ENCODE measurements at places on chromosomes 5 and 9.

DNA sequence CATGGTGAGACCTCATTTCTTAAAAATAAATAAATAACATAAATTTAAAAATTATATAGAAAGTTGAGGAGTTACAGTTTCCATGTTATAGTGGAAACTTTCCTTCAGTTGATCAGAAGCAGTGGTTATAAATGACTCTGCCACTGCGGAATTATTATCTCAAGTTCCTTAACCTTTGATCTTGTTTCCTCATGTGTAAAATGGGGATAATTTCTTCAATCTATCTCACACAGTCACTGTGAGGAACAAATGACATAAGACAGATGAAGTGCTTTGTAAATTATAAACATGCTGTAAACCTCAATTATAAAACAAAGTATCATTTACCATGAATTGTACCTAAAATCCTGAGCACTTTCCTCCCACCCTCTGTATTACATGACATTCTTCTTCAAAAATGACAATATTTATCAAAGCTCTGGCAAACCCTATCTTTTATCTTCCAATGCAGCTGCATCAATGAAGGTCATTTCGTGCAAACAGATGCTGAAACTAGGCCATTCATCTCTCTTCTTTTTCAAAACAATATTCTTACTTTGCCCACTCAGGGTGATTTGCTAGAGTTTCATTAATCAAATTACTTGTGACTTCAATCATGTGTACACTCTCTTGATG lies 46.8 kb downstream of the TMEM245 start:
- no peak for DNase-seq

GRCh38 chr9:128773049-128773448 lies 1.3 kb upstream of the ZER1 start:
- no peak for DNase-seq

- no peak for DNase-seq
Measured at GRCh38 chr5:31250201-31250600, 56.7 kb downstream of the CDH6 start.

GRCh38 chr5:35675392-35675791 lies 57.7 kb downstream of the SPEF2 start:
- DNase-seq, result no peak

DNA sequence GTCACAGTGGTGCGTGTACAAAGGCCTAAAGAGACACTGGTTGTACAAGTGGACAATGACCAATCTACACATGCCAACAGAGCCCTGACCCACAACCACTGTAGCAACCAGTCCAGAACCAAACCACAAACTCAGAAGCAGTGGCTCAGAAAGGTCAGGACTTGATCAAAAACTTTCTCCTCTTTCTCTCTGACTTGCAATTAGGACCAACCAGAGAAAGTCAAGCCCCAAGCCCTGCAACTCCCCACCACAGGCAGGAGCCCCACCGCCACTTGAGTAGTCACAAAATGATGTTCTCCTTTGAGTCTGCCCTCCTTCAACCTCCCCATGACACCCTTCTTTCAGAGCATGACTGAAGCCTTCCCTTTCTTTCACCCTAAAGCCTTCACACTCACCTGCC lies 291.8 kb downstream of the CDH10 start:
- no peak for DNase-seq

- no peak for DNase-seq
Measured at GRCh38 chr5:93583768-93584595, 960 bp downstream of the NR2F1 start.

GRCh38 chr5:104372376-104372775 lies 809.8 kb upstream of the NUDT12 start:
- DNase-seq, result no peak

DNA sequence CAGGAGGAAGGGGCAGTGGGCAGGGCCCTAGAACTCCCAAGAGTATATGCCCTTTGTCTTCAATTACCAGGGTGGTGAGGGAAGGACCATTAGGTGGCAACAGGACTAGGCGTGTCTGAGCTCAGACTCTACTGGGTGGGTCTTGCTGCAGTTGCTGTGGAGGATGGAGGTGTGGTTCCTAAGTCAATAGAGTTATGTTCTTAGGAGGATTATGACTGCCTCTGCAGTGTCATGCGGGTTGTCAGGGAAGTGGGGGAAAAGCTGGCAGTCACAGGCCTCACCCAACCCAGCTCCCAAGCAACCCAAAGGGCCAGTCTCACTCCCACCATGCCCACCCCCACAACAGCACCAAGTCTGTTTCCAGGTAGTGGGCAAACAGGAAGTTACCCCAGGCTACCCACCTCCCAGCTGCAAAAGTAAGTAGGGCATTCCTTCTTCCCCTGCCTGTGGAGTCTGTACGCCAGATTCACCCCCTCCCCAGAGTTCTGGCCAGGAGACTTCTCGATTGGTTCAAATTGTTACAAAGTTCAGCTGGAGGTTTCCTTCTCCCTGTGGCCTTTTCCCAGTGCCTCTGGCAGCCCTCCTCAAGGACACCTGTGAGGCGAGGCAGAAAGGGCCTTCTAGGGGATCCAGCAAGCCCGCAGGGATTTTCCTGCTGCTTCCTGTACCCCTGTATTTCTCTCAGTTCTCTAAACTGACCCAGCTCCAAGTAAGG lies 145.3 kb downstream of the HINT1 start:
- no peak for DNase-seq

DNA sequence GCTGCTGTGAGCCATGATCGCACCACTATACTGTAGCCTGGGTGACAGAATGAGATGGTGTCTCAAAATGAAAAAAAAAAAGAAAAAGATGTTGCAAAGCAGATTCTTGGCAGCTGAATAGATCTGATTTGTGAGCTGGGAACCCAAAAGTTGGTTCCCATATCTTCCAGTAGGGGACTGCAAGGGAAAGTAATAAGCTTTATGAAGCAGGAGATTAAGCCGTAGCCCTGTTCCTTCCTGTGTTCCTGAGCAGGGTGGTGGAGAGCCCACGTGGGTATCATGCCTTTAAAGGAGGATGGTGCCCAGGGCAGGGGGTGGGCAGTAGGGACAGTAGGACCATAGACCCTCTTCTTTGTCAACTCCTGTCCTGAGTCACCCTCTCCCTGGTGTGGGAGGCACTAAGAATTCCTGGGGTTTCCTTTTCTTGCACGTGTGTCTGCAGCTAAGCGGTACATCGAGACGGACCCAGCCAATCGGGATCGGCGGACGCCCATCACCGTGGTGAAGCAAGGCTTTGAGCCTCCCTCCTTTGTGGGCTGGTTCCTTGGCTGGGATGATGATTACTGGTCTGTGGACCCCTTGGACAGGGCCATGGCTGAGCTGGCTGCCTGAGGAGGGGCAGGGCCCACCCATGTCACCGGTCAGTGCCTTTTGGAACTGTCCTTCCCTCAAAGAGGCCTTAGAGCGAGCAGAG lies 37.9 kb downstream of the STOM start:
- no peak for DNase-seq

DNA sequence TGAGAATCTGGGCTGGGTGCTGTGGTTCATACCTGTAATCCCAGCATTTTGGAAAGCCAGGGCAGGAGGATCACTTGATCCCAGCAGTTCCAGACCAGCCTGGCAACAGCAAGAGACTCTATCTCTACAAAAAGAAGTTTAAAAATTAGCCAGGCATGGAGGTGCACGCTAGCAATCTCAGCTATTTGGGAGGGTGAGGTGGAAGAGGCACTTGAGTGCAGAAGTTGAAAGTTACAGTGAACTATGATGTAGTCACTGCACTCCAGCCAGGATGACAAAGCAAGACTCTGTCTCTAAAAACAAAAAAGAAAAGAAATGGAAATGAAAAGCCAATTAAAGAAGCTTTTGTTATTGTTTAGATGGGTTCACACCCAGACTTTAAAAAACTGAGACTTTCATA lies 131.6 kb upstream of the RASA1 start:
- DNase-seq, result no peak

Measured in stimulated activated CD8-positive, alpha-beta memory T cell treated with anti-CD3 and anti-CD28 coated beads, Interleukin-12 subunit alpha, Interleukin-12 subunit beta, amount 100 ng/mL, for 1 hour (primary cell).